ENCODE measurements at places on chromosomes 3 and 15.

GRCh38 chr3:173037840-173038483, 103.1 kb downstream of the SPATA16 start:
- DNase-seq = no peak

DNA sequence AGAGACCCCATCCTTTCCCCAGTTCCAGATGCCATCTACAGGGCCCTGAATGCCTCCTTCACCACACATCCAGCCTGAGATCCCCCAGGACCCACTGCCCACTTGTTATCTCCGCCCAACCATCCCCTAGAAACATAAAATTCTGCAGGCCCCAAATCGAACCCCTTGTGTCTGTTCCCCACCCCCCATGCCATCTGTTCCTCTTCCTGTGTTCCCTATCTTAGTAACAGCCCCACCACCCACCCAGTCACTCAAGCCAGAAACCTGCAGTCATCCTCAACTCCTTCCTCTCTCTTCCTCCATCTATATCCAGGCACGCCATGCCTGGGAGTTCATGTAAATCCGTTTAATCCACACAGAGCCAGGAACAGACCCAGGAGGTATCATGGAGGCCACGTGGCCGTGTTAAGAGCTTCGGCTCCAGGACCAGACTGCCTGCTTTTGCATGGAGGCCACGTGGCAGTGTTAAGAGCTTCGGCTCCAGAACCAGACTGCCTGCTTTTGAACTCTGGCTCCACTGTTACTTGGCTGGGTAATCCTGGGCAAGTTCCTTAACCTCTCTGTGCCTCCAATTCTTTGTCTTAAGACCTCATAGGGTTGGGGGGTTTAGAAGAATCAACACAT, 4.8 kb downstream of the CSRNP1 start:
- DNase-seq = no peak

- DNase-seq = no peak
Observed at GRCh38 chr15:61653110-61653509, 407.1 kb downstream of the VPS13C start.

- no peak for DNase-seq
Observed at GRCh38 chr3:133159498-133160475, 121.6 kb downstream of the TMEM108 start.

- no peak for DNase-seq
Observed at GRCh38 chr15:51642696-51643095, 20.1 kb upstream of the DMXL2 start.

DNA sequence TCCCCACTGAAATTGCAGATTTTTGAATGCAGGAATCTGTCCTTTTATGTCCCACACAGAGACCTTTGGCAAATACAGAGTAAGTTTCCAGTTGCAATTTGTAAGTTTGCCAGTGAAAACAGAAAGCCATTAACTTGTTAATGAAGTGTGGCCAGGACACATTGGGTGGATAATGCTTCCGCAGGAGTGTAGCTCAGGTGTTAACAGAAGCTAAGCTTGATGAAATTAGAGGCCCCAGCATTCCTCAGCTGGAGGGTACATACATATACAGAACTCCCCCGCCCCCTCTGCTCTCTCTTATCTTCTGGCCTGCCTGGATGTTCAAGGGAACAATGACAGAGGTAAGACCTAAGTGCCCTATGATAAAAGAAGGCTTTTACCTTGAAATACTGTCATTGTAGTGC, 8.1 kb upstream of the LRRC2 start:
- no peak for DNase-seq

GRCh38 chr15:74612677-74613076, 3.0 kb upstream of the CLK3 start:
- DNase-seq = no peak

- DNase-seq = no peak
Observed at GRCh38 chr3:17213102-17213501, 328.3 kb downstream of the PLCL2 start.

GRCh38 chr3:48716508-48716981, 476 bp downstream of the IP6K2 start:
- DNase-seq = no peak

GRCh38 chr3:94064243-94064860, 1.5 kb downstream of the NSUN3 start:
- DNase-seq = no peak

DNA sequence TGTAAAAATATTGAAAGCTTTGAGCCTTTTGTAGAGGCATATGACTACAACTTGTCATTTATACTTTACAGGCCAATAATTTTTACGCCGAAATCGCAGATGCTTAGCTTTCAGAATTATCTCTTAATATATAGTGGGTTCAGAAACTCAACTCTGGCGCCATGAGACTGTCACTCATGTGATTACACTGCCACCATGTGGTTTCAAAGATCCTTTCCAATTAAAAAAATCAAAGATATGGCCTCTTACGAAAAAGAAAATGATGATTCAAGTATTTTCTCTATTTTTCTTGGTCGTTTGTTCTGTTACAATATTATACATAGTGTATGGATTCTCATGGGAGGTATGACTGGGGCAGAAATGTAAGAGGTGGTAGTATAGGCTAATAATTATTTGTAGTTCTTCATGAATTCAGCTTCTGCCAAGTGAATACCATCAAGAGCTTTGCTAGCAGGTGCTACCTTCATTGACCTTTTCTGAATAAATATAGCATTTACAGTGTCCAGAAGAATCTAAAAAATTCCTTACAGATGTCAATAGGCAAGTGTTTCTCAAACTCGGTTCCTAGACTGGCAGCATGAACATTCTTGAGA, 751.7 kb upstream of the GOLIM4 start:
- no peak for DNase-seq

GRCh38 chr3:194387926-194388418, 11.1 kb downstream of the GP5 start:
- no peak for DNase-seq

DNA sequence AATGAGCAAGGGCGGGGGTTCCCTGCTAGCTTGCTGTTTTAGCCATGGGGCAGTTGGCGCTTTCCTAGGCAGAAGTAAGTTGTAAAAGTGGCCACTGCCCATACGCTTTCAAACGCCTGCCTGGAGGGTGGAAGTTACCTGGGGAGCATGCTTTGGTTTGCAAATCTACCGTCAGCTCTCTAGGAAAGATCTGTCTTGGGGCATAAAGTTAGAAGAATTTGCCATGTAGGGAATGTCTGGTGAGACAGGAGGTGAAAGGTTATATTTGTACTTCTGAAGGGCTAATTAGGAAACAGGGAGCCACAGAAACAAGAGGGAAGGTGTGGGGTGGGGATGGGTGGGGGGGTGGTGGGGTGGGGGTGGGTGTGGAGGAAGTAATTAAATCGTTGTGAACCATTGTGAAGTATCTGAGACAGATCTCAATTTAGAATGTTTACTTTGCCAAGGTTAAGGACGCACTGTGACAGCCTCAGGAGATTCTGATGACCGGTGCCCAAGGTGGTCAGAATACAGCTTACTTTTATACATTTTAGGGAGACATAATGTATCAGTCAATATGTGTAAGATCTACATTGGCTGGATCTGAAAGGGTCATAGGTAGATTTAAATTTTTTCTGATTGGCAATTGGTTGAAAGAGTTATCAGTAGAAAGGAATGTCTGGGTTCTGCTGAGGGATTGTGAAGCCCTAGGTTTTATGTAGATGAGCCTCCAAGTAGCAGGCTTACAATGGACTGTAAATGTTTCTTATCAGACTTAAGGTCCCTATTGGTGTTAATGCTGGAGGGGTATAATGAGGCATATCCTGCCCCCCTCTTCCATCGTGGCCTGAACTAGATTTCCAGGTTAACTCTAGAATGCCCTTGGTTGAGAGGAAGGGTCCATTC, 62.0 kb upstream of the GCNT3 start:
- no peak for DNase-seq

GRCh38 chr3:110767838-110768237, 303.8 kb upstream of the NECTIN3 start:
- no peak for DNase-seq

GRCh38 chr3:46276497-46277099, 34.3 kb downstream of the CCR3 start:
- no peak for DNase-seq

GRCh38 chr3:30811151-30811795, 83.2 kb downstream of the GADL1 start:
- DNase-seq = no peak

DNA sequence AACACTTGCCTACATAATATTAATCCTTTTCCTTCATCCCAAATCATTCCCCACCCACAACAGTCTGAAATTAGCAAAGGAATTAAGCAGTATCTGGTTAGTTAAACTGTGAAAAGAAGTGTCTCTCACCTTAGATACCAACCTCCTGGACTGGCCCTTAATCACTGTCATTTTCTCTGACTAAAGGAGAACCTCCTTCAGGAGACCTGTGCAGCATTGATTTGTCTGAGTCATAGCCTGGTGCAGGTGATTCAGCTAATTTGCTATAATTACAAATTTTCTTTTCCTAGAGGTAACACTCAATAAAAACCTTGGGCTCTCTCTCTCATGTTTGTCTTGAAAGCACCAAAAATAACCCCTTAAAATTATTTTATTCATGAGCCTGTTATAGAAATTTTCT, 279.8 kb upstream of the SEMA6D start:
- DNase-seq = no peak

DNA sequence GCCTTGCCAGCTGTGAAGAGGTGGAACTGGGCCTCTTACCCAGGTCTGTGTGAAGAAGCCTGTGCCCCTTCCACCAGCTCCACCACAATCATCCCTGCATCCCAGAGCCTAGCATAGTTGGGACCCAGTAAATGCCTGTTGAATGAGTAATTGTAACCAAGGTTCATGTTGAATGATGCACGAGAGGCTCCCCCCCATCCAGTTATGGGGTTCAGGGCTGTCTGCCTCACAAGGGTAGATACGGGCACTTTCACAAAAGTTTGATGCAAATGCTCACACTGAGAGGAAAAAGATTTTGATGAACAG, 29.5 kb upstream of the TSEN2 start:
- DNase-seq = no peak

GRCh38 chr3:50226888-50227389, 9.1 kb upstream of the GNAI2 start:
- DNase-seq = no peak

DNA sequence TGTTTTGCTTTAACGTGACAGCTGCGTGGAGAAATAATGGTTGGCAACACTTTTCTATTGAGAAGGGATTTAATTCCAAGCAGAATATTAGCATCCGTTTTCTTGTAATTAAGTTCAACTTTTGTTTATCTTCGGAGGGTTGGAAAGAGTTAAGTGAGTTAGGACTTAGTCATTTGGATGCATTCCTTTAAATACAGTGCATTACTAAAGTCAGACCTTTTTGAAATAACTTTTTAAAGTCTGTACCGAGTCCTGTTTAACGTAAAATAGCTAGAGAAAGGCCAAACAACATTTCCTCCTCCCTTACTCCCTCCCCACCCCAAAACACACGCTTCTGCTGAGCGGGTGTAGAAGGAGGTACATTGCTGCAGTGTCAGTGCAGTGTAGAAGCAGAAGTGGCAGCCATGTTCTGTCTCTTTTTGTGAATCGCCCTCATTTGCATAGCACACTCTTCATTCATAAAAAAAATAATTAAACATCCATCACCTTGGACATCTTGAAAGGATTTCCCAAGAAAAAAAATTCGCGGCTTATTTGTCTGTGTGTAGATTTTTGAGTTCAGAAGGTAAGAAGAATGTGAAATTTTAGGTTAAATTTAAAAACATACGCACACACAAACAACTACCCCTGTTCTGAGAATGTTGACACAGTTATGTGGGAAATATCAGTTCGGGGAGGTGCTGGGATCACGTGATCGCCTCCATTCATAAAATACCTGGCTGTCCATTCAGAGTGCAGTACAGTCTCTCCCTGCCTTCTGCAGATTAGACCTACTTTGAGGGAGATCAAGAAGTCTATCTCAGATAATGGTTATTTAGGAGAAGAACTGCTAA, 1.6 kb downstream of the SPRED1 start:
- DNase-seq = no peak

DNA sequence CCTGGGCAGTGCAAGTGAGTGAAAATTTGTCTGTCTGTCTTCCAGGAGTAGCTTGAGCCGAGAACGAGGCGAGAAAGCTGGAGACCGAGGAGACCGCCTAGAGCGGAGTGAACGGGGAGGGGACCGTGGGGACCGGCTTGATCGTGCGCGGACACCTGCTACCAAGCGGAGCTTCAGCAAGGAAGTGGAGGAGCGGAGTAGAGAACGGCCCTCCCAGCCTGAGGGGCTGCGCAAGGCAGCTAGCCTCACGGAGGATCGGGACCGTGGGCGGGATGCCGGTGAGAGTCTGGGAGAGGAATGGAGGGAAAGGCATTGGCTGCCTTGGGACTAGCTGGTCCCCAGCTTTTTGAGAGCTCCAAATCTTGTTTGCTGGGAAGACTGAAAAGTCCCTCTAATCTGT, 10.2 kb upstream of the FAM131A start:
- no peak for DNase-seq

- DNase-seq = no peak
Observed at GRCh38 chr3:136882571-136882970, 20.6 kb downstream of the NCK1 start.

- DNase-seq = no peak
Observed at GRCh38 chr15:73897441-73898261, 24.3 kb downstream of the TBC1D21 start.

DNA sequence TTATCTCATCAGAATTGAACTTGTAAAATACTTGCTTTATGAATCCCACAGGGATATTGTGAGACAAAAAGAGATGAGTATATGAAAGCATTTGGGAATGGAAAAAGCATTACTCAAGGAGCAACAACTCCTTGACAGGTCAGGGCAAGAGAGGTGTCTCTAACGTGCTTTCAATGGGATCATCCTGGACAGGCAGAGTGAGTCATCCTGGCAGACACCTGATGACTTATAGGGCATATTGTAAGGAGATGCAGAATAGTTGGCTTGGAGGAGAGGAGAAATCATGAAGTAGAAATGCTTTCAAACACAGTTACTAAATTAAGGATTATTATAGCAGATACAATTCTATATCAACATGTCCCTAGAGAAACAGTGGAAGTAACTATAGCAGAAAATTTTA, 71.9 kb upstream of the THSD4 start:
- DNase-seq = no peak

- DNase-seq = no peak
Observed at GRCh38 chr15:67945951-67946700, 106.3 kb upstream of the RNU6-1 start.

DNA sequence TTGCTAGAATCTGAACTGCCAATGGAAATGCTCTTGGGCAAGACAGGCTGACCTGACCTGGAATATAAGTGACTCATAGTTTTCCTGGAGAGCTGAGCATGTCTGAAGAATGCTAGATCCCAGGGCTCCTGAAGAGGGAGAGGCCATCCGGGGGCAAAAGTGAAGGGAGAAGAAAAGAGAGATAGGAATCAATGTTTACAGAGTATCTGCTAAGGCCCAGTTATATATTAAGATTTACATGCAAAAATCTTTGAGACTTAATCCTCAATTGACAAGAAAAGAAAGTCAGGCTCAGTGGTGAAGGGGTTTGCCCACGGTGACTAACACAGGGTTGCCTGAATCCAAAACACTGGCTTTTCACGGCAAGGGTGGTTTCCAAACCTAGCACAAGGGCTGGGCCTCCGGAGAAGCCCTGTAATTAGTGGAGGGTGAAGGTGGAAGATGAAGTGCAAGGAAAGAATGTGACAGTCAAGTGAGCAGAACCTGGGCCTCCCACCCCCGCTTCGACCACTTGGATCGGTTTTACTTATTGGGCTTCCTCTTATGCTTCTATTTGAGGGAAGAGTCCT, 91.7 kb upstream of the FGF12 start:
- no peak for DNase-seq

GRCh38 chr3:115359536-115359935, 212.4 kb upstream of the ZBTB20 start:
- DNase-seq = no peak
